Midbrain (tissue), 1 donor: ENCODE measurements at places on chromosomes 6 and 20.

DNA sequence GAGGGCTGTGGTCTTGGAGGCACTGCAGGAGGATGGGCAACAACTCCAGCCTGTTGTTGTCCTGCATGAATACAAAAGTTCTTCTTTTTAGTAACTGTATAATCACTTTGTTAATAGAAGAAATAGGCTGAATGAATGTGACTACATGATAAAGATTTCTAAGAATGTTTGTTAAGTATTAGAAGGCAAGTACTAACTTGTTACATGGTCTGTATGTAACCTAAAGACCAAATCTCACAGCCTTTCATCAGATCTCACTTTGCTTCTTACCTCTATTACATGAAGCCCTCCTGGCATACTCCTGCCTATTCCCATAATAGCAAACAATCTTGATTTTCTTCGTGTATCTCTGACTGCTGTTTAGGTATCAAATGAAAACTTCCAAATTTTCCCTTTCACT lies 73.4 kb downstream of the REPS1 start:
- no peak for DNase-seq

DNA sequence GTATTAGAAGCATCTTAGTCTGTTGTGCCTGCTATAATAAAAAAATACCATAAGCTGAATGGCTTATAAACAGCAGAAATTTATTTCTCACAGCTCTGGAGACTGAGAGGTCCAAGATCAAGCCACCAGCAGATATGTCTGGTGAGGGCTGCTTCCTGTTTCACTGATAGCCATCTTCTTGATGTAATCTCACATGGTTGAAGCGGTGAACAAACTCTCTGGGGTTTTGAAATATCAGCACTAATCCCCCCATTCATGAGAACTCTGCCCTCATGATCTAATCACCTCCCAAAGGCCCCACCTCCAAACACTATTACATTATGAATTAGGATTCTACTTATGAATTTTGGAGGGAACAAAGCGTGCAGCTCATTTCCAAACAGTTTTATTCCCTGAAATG lies 11.6 kb upstream of the CLVS2 start:
- DNase-seq: no peak

GRCh38 chr6:36375644-36376155 lies 11.8 kb downstream of the ETV7 start:
- DNase-seq: no peak

- no peak for DNase-seq
These were observed 55.0 kb downstream of the NOX3 start for GRCh38 chr6:155400654-155400965.
